Aorta (tissue), 5 donors: ENCODE measurements at places on chromosomes 3 and 15. TPM values are rescaled to one million over a fixed set of nuclear protein-coding genes. Genes with fewer than 3 reads are reported as not detected.

GRCh38 chr3:189304465-189305351 lies 132.9 kb downstream of the TPRG1 start:
- no peak overlapping the region for H3K4me3 ChIP-seq
- peak overlapping the region; percentile 77 for H3K27ac ChIP-seq
- peaks cover 9% of the 10 kb centered on the region for H3K4me1 ChIP-seq
- DNase-seq, result peak; percentile 68
- no peaks in the 10 kb centered on the region for H3K36me3 ChIP-seq

DNA sequence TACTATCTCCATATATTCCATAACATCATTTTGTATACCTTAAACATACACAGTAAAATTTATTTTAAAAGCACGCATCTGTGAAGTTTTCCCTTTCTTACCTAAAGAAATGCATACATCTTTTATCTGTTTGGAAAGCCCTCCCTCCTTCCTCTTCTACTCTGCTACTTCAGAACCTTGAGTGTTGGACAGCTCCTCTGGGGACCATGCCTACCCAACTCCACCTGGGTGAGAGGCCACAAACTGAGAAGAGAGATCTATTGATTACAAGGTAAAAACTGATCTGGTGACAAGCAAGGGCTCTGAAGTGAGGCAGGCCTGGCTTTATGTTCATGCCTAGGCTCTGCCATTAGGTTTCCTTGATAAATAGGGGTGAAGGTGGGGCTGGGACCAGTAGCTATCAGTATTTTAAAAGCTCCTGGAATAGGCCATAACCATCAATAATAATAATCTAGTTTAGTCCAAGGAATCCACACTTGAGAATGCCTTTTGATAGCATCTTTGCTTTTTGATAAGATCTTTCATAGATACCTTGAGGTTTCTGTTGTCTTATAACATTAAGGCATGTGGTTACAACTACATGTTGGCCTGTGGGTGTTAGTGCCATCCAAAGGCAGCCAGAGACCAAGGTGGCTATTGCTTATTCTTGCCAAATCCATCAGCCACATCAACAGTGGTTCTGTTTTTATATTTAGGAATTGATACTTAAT lies 148.8 kb downstream of the KCNMB2 start:
- no peaks in the 10 kb centered on the region for H3K27me3 ChIP-seq
- no peaks in the 10 kb centered on the region for H3K36me3 ChIP-seq
- H3K4me1 ChIP-seq, result no peaks in the 10 kb centered on the region

DNA sequence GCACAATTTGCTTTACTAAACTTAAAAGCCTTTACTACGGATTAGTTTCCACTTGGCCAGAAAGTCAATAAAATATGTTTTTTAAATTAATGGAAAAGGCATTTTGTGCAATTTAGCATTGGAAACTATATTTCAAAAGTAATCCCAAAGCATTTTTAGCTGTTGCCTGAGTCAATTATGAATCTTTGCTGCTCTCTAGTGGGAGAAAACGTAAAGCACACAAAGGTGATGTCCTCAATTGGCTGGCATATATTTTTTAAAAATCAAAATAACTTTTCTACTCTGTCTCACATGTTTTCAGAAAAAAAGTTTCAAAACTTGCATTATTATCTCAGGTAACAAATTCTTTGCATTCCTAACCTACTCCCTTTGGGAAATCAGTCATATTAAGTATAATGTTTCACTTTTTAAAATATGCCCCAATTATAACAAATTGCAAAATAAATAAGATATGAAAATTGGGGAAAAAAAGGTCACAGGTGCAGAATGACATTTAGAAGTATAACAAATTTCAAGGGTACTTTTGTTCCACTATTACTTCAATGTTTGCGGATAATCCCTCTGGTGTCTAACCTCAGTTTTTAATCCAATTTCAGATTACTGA lies 47.2 kb upstream of the TEX55 start:
- no peaks in the 10 kb centered on the region for H3K27me3 ChIP-seq
- no peak overlapping the region for H3K4me3 ChIP-seq
- DNase-seq, result no peak
- H3K27ac ChIP-seq, result no peak overlapping the region
- no peaks in the 10 kb centered on the region for H3K4me1 ChIP-seq

DNA sequence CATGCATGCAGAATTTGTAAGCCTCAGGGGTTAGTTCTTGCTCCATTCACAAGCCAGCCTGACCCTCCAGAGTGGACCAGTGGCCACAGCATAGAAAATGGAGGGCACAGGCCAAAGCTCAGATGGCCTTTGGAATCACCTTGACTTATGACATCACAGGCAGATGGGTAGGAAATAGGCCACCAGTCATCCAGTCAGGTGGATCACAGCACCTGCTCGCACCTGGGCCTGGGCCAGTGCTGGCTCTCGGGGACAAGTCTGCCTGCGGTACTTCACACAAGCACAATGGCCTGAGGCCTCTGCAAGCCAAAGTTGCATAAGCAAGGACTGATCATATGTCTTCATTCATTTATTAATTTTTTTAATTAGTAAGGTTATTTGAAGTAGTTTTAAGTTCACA lies 39.3 kb downstream of the PPCDC start:
- H3K27me3 ChIP-seq, result no peaks in the 10 kb centered on the region
- H3K4me1 ChIP-seq, result no peaks in the 10 kb centered on the region
- no peak overlapping the region for H3K4me3 ChIP-seq

GRCh38 chr3:138371070-138371965 lies 22.9 kb downstream of the MRAS start:
- no peaks in the 10 kb centered on the region for H3K27me3 ChIP-seq
- DNase-seq, result no peak
- no peak overlapping the region for H3K4me3 ChIP-seq
- H3K4me1 ChIP-seq, result no peaks in the 10 kb centered on the region

CHDH gene
- total RNA-seq, result 3.7 TPM

DNA sequence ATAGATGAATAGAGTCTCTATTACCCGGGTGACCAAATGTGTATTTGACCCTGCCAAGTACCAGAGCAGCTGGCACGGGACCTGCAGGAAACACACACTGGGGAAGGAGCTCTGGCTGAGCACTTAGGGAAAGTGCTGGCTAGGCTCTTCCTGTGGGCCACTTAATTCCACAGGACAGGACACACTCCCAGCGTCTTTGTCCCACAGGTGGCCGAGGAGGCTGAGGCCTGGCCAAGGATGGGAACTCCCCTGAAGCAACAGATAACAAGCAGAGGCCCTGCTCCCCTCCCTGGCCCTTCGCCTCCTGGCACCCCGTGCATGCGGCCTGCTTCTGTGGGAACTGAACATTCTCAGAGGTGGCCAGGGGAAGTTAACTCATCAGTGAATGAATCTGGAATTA lies 180.8 kb downstream of the ATP10A start:
- H3K4me3 ChIP-seq, result no peak overlapping the region
- DNase-seq, result peak; percentile 72
- H3K36me3 ChIP-seq, result peaks cover 1% of the 10 kb centered on the region
- H3K4me1 ChIP-seq, result no peaks in the 10 kb centered on the region

DNA sequence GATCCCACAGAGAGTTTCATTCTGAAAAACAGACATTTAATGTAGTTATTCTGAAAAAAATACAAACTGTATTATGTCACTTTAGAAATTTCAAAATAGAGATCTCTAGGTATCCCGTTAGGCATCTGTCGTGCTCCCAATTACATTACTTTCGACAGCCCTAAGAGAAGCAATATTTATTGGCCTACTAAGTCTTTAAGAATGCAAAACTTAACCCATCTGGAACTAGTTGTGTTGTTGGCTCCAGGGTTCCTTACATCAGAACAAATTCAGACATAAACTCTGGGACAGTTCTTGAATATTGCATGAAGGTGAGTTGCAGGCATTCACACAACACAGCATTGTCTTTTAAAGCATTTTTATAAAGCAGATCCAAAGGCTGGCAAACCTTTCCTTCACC lies 498.4 kb downstream of the FHIT start:
- no peaks in the 10 kb centered on the region for H3K27me3 ChIP-seq
- DNase-seq, result no peak
- no peaks in the 10 kb centered on the region for H3K36me3 ChIP-seq
- no peaks in the 10 kb centered on the region for H3K4me1 ChIP-seq
- no peak overlapping the region for H3K27ac ChIP-seq

DNA sequence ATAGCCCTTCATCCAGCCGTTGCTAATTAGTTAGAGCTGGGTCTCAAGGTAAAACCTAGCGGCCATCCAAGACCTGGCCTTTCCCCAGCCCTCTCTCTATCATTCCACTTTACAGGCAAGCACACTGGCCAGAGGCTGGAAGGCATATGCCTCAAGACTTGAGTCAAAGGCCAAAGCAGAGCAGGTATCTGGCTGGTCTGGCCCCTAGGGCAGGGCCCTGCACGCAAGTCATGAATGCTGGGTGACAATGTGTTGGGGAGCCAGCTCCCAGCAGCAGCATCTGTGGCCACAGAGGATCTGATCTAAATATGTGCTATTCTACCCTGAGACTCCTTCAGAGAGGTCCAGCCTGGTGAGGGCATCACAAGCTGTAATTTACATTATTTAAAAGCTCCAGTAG lies 113.6 kb downstream of the LRTM1 start:
- H3K4me3 ChIP-seq, result no peak overlapping the region
- H3K36me3 ChIP-seq, result no peaks in the 10 kb centered on the region
- DNase-seq, result no peak
- H3K27me3 ChIP-seq, result no peaks in the 10 kb centered on the region
- no peaks in the 10 kb centered on the region for H3K4me1 ChIP-seq

ANKRD63 gene
- total RNA-seq, result not detected

GRCh38 chr15:78004222-78004727 lies 73.2 kb downstream of the TBC1D2B start:
- no peaks in the 10 kb centered on the region for H3K4me1 ChIP-seq
- H3K27ac ChIP-seq, result no peak overlapping the region
- peak; percentile 36 for DNase-seq
- H3K27me3 ChIP-seq, result no peaks in the 10 kb centered on the region

DNA sequence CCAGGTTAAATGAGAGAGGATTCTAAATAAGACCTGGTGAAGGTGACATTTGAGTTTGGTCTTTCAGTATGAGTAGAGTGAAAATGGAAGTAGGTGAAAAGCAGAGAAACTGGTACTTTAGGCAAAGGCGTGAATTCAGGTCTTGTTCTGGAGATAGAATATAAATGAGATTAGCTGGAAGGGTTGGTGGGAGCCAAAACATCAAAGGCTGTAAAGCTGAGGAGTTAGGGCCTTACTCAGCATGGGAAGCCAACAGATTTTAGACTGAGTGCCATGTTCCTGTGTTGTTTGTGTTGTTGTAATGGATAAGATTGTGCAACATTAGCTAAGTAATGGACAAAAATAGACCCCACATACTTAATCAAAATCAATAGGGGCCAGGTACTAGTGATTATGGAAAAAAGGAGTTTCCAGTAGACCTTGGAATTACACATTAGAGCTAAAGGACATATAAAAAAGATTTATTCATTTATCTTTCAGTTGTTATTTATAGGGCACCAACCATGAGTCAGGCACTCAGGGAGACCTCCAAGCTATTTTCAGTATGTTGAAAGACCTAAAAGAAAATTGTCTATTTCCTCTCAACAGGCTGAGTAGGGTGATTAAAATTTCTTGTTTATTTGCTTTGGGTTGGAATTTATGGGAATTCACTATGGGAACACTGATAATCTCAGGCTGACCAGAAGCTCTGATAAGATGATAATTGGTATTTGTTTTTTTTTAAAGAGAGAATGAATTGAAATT lies 20.8 kb downstream of the ARL14 start:
- H3K27me3 ChIP-seq, result no peaks in the 10 kb centered on the region
- no peaks in the 10 kb centered on the region for H3K4me1 ChIP-seq
- no peak for DNase-seq
- H3K27ac ChIP-seq, result no peak overlapping the region
- no peak overlapping the region for H3K4me3 ChIP-seq

- H3K4me3 ChIP-seq, result no peak overlapping the region
- no peaks in the 10 kb centered on the region for H3K27me3 ChIP-seq
- DNase-seq, result no peak
- H3K27ac ChIP-seq, result peak overlapping the region; percentile 89
Observed at GRCh38 chr3:177904621-177905020, 631.6 kb upstream of the KCNMB2 start.

DNA sequence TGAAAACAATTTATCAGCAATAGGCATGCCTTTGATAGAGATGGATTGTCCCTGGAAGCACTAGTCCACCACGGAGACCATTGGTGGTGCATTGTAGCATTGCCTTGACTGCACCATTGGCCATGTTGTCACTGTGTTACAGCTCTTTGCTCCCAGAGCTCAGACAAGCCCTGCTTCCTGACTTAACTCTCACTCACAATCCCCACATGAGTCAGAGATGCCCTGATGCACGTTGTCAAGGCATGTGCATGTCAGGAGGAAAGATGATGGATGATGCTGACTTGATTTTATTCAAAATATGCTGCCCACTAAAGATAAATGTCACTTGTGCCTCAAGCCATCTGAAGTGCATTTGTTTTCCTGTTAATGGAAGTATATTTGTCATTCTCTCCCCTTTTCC lies 266.1 kb downstream of the ARRDC4 start:
- H3K4me1 ChIP-seq, result no peaks in the 10 kb centered on the region
- H3K27me3 ChIP-seq, result peaks cover 2% of the 10 kb centered on the region
- H3K4me3 ChIP-seq, result no peak overlapping the region
- no peaks in the 10 kb centered on the region for H3K36me3 ChIP-seq
- no peak overlapping the region for H3K27ac ChIP-seq
- no peak for DNase-seq

DNA sequence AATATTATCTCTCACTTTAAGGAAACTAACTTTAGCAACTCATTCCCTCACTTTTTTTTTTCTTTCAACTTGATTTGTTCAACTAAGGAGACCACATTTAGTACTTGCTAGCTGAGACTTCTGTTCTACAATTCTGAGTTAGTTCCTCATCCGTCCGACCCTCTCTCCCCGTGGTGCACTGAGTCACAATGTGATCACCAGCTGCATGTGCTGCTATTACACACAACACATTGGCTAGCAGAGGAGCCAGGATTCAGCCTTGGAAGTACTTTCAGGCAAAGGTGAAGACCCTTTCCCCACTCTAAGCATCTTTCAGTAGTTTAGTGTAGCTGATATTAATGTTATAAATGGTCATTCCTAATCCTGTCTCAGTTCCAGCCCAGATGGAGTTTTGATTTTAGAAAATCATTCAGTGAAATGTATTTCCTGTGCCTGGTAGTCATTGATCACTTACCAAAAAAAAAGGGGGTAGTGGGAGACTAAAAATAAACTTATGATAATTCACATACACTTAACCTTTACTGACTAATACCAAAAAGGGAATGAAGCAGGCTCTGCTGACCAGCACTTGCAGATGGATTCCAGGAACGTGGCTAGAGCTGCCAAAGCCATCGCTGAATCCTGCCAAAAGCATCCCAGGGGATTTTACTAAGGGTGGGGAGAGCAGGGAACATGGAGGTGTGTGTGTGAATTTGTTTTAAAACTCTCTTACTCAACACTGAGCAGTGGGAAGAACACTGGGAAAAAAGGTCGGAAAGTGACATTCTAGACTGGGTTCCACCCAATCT lies 424.8 kb downstream of the LPP start:
- no peak overlapping the region for H3K4me3 ChIP-seq
- no peaks in the 10 kb centered on the region for H3K36me3 ChIP-seq
- no peaks in the 10 kb centered on the region for H3K27me3 ChIP-seq
- peak; percentile 77 for DNase-seq
- peak overlapping the region; percentile 100 for H3K27ac ChIP-seq

TGM5 gene
- not detected for total RNA-seq

ITIH3 gene
- total RNA-seq, result 6.8 TPM
